Midbrain (tissue), 1 donor: ENCODE measurements at places on chromosomes 1 and 21.

DNA sequence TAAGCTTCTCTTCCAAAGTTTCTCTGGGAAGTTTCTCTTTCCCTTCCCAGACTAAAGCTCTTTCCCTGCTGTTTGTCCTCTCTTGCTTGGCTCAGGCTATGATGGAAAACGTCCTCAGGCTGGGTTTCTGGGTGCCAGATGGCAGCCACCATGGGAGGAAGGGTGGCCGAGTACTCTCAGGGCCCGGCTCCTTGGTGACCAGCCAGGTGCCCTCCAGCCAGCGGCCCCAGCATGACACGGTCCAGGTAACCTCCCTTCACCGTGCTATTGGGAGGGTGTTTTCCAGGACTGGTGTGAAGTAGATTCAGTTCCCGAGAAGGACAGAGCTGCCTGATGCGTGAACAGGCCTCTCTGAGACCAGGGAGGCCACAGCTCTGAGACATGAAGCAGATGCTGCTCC, 60.3 kb downstream of the KIF26B start:
- DNase-seq: no peak

DNA sequence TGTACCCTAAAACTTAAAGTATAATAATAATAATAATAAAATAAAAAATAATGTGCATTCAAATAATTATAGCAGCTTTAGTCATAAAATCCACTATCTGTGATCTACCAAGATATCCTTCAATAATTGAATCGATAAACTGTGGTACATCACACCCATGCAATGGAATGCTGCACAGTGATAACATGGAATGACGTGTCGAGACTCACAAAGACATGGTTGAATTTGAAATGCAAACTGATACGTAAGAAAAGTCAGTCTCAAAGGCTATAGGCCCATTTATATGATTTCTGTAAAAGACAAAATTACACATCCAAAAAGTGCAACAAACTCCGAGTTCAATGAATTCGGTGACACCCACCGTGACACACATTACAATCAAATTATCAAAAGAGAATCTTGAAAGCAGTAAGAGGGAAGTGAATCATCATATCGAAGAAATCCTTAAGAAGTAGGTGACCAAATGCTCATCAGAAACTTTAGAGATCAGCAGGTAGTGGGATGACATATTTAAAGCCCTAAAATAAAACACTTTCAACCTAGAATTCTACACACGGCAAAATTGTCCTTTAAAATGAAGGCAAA, 5.2 kb upstream of the SPRR2E start:
- DNase-seq: no peak

GRCh38 chr1:184911103-184911745, 63.1 kb downstream of the NIBAN1 start:
- DNase-seq: no peak

GRCh38 chr1:151944857-151945575, 35.7 kb upstream of the THEM4 start:
- DNase-seq: no peak

DNA sequence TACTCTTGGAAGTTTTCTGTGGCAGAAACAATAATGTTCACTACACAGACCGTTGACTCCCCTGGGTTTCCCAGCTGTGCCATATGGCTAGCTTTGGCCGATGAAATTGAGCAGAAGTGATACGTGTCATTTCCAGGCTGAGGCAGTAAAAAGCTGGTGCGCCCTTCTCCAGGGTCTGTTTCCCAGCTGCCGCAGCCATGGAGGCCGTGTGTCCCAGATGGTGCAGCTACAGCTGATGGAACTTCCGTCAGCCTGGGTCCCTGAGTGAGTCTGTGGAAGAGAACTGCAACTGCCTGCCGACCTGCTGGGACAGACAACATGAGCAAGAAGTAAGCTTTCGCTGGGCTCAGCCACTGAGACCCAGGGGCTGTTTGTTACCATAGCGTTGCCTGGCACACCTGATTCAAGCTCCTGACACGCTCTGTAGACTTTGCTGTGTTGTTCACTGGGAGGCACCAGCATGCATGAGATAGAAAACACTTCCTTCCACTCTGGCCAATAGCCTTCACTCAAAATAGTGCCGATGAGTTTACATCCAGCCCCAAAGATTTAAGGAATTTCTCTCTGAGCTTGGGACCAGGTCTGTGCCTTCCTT, 116.3 kb upstream of the SLC25A33 start:
- no peak for DNase-seq
